Skeletal muscle tissue (tissue), 5 donors: ENCODE measurements at places on chromosomes 4 and X. TPM values are rescaled to one million over a fixed set of nuclear protein-coding genes. Genes with fewer than 3 reads are reported as not detected.

Gene TMSB15A
- 6.3 TPM for total RNA-seq

Gene FSTL5
- total RNA-seq = 2.6 TPM

Gene TEX13C
- not detected for total RNA-seq

Gene CXCL3
- not detected for total RNA-seq

Gene SUPT20HL2
- not detected for total RNA-seq

Gene OGT
- total RNA-seq = 123 TPM

Gene RHOXF2B
- not detected for total RNA-seq

Gene HHIP
- total RNA-seq = 8.4 TPM
